Stimulated activated CD8-positive, alpha-beta memory T cell treated with anti-CD3 and anti-CD28 coated beads, Interleukin-15, amount 100 ng/mL, for 24 hours (primary cell): ENCODE measurements at places on chromosomes 2 and 18.

- DNase-seq = no peak
Measured at GRCh38 chr18:33034945-33035344, 262.1 kb upstream of the KLHL14 start.

- DNase-seq = no peak
Measured at GRCh38 chr2:46538393-46538792, 59.0 kb downstream of the TMEM247 start.

DNA sequence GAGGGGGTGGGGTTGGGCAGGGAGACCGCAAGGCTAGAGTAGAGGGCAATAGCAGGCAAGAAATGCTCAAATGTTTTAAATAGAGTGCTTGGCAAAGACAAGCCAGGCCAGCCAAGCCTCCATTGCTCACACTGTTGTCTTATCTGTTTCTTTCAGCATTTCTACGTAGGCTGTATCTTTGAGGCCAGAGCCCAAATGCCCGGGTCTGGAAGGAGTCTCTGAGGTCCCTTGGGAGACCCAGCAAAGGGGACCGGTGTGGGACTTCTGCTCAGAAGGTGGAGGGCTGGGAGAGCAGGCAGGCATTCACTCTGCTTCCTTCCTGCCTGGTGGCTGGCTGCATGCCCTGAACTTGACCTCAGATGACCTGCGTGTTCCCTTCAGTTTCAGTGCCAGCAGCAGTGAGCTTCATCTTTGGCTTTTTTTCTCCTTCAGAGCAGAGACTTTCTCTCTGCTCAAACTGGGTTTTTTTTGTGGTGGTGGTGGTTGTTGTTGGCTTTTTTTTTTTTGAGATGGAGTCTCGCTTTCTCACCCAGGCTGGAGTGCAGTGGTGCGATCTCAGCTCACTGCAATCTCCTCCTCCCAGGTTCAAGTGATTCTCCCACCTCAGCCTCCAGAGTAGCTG is 13.7 kb upstream of the TET3 start:
- DNase-seq = no peak

GRCh38 chr2:10680957-10681356 is 8.8 kb downstream of the NOL10 start:
- DNase-seq = no peak

DNA sequence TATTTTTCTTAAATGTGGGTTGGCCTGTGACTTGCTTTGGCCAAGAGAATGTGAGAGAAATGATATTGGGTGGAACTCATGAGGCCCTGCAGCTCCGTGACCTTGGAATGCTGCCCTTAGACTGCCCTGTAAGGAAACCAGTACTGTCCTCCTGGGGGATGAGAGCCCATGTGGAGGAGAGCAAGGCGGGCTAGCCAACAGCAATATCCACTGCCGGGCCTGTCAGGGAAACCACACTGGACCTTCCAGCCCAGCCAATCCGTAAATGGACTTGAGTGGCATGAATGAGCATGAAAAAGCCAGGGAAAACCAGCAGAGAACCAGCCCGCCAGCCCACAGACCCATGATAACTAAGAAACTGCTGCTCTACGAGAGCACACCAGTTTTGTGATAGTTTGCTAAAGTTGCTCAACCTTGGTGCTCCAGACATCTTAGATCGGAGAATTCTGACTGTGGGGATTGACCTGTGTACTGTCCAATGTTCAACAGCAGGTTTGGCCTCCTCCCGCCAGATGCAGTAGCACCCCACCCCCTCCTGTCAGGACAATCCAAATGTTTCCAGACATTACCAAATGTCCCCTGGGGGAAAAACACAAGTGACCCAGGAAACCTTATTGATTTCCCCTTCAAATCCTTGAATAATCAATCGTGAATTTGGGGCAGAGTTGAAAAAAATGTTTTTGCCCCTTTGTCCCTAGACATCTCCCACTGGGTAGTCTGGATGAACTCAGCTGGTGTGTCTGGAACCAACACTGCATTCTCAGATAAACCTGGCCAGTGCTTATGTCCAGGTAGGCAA is 27.2 kb downstream of the ALPK2 start:
- DNase-seq = no peak

DNA sequence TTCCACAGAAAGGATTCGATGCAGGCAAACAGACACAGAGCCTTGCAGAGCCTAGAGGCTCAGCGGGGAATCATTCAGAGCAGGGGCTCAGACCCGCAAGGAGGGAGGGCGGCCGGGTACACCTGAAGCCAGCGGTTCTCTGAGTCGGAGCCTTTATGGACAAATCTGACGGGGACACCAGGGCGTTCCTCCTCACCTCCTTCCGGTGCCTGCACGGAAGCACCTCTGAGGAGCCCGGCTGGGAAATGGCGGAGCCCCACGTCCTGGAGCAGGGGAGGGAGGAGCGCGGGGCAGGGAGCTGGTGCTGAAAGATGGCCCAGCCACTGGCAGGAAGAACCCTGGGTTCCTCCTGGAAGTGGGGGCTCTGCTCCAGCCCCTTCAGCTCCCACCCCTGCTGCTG is 193.5 kb upstream of the ALKAL2 start:
- DNase-seq = no peak

- no peak for DNase-seq
Measured at GRCh38 chr2:211447548-211447947, 891.1 kb downstream of the CPS1 start.

DNA sequence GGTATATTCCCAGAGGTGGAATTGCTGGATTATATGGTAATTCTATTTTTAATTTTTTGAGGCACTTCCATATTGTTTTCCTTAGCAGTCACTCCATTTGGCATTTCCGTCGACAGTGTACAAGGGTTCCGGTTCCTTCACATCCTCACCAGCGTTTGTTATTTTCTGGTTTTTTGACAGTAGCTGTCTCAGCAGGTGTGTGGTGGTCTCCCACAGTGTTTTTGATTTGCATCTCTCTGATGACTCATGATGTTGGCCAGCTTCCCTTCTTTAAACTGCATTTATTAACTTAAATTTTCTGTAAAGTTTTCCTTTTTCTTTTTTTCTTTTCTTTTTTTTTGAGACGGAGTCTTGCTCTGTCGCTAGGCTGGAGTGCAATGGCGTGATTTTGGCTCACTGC is 19.7 kb downstream of the SH3BP4 start:
- no peak for DNase-seq

- DNase-seq = no peak
Measured at GRCh38 chr2:1950474-1950873, 206.2 kb upstream of the PXDN start.

GRCh38 chr2:104890685-104891069 is 36.8 kb downstream of the POU3F3 start:
- DNase-seq = no peak

DNA sequence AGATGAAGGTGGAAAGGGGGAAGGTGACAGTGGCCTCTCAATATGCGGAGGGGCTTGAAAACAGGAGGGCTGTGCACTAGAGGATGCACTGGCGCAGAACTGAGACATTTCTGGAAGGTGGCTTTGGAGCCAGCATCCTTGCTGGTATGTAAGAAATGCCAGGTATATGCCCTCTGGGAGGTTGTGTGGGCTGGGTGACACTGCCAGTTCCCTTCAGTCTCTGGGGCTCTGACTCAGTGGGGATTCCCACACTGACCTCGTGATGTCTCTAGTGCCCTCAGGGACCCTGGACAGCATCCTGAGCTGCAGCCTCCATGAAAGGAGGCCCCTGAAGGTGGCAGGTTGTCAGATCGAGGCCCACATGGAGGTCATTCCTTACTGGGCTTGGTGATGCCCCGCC is 74.0 kb downstream of the AGAP1 start:
- DNase-seq = no peak

DNA sequence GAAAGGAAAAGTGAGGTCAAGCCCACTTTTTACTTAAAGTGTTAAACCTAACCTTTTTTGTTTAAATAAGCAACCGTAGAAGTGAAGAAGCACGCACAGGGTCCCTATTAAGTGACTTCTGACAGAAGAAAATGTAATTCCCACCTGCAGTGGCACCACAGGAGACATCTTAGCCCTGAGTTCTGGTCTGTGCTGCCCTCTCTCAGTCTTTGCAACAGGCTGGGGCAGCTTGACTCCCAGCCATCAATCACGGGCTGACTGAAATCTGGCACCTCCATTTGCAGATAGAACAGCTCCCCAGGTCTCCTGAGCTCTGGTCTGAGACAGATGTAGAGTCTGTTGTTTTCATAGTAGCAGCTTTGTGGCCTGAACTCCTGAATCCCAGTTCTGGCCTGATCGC is 170.0 kb downstream of the LTBP1 start:
- DNase-seq = no peak

DNA sequence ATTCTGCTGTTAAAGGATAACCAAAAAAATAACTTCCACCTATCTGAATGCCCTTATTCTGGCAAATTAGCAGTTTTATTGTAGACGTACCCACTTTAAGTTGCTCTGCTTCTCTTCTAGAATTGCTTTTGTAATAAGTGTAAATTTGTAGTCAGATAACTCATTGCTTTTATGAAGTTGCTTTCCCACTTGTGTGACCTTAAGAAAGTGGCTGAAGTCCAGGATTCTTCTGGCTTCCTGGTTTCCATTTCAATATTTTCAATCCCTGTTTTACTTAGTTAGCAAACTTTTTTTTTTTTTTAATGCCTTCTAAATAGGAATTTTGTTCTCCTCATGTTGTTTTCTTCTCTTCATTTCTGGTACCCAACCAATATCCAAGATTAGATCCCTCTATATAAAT is 59.8 kb downstream of the GLS start:
- DNase-seq = no peak

DNA sequence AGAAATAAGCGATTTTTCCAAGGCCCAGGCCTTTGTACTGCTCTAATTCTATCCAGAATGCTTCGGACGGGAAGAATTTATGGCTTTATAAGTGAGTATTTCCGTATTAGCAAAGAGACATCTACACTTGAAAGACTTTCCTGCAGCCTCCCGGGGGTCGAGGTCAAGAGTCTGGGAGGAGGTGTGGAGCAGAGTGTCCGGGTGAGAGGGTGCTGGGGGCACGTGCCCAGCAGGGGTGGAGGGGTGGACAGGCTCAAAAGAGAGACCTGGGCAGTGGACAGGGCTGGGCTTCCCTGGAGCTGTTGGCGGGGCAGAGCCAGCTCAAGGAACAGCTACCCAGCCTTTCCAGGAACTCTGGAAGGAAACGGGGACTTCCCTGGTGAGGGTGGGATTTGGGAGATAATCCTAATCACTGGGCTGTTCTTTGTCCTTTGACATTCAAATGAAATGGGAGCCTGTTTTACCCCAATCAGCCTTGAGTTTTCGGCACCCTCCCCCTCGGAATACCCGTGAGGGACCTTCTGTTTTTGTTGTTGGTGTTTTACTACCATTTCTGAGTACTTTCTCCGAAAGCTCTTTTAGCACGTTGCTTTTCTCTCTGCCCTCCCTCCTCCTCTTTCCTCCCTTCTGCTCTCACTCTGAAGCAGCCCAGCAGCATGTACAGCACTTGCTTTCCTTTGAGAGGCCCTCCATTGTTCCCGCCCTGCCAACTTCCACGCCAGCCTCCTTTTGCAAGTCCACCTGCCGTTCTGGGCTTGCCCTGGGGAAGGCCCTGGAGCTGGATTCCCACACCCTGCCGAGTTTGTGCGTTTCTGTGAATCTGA is 164.7 kb downstream of the AGAP1 start:
- no peak for DNase-seq

DNA sequence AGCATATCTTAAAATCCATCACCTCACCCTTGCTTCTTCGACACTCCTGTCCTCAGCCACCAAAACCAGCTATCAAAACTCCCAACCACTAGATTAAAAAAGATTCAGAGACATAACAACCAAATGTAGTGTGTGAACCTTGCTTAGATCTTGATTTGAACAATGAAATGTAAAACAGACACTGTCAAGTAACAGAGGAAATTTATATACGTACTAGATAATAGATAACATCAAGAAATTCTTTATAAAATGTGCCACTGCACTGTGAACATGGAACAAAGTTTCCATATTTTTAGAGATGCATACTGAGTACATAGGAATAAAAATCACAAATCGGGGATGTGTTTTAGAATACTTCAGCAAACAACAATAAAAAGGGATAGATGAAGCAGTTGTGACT is 86.0 kb downstream of the THADA start:
- no peak for DNase-seq

DNA sequence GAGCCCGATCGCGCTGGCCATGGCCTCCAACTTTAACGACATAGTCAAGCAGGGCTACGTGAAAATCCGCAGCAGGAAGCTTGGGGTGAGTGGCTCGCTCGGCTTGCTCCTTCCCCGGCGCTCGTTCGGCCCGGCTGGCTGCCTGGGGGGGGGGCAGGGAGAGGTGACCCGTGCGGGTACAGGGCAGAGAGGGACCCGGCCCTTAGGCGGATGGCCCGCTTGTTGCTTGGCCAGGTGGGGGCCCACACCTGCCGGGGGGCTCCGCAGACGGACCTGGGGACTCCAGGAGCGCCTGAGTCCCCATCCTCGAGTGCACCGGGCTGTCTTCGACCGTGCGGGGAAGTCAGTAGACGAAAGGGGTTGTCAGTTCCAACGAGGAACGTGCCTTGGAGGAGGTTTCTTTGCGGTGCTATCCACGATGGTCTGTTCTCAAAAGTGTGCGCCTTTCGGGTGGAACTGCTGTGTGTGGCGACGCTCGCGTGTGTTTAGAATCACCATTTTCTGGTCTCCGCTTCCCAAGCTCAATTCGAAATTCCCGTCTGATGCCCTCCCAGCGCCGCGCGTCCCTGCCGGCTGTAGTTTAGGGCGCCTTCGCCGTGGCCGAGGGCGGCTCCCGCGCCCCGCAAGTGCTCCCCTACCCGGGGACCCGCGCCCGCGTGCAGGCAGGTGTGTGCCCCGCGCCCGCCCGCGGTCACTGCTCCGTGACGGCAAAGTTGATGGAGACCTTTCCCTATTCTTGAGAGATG is 711 bp downstream of the DOK6 start:
- no peak for DNase-seq

DNA sequence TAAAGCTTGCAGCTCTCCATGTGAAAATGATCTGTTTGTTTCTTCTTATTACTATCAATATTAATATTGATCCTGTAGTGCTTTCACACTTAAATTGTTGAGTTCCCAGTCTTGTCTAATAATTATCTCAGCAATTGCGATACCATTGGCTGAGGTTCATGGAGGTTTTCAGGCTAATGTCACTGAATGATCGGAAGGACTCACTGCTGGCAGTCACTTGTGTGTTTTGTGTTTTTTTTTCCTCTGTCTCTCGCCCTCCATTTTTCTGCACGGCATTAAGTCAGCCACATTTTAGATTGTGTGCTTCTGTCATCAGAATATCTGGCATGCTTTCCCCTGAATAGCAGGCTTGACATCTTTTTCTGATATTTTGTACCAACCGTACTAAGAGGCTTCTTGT is 43.7 kb downstream of the AGAP1 start:
- DNase-seq = no peak

- no peak for DNase-seq
Measured at GRCh38 chr18:5895299-5895875, at the start of gene TMEM200C. TMEM200C (minus strand) TSS chr18:5895522; CDS start chr18:5892063, 3,459 bp downstream.

GRCh38 chr2:74399785-74400184 is 19.7 kb upstream of the DCTN1 start:
- no peak for DNase-seq

DNA sequence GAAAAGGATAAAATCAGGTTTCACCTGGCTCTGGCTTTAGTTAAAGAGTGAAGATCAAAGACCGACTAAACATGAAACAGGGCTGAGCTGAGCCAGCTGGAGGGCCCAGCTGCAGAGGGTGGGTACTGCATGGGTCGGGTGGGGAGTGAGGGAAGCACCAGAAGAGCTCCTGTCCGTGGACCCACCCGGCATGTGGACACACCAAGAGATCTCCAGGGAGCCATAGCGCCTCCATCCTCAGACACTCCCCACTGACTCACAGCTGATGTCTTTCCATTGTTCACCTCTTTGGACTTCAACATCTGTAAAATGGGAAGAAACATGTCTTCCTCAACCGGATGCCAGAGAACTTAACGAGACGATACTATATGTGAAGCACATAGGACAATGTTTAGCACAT is 178.3 kb upstream of the KLHL29 start:
- DNase-seq = no peak

- no peak for DNase-seq
Measured at GRCh38 chr2:182355815-182356214, 71.0 kb downstream of the PDE1A start.

- DNase-seq = no peak
Measured at GRCh38 chr18:58682429-58683069, 11.3 kb downstream of the MALT1 start.
